ENCODE measurements at places on chromosomes 13 and 19.

GRCh38 chr19:49691243-49692146 lies 579 bp downstream of the CPT1C start:
- DNase-seq = no peak

- no peak for DNase-seq
Observed at GRCh38 chr19:10884274-10884673, 12.9 kb downstream of the CARM1 start.

DNA sequence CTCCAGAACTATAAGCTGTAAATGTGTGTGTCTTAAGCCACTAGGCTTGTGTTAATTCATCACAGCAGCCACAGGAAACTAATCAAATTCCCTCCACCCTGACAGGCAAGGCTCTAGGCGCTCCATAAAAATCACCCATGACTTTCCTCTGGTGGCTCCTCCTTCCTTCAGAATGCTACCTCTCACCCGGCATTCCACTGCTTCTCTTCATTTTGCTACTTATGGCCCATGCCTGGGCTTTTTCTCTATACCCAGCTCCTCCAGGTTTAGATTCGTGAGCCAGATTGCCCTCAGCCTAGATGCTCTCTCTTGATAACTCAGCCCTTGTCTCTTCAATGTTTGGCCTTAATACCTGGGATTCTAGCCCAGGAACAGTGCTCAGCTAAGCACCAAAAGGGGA lies 36.4 kb upstream of the MBNL2 start:
- DNase-seq = no peak

DNA sequence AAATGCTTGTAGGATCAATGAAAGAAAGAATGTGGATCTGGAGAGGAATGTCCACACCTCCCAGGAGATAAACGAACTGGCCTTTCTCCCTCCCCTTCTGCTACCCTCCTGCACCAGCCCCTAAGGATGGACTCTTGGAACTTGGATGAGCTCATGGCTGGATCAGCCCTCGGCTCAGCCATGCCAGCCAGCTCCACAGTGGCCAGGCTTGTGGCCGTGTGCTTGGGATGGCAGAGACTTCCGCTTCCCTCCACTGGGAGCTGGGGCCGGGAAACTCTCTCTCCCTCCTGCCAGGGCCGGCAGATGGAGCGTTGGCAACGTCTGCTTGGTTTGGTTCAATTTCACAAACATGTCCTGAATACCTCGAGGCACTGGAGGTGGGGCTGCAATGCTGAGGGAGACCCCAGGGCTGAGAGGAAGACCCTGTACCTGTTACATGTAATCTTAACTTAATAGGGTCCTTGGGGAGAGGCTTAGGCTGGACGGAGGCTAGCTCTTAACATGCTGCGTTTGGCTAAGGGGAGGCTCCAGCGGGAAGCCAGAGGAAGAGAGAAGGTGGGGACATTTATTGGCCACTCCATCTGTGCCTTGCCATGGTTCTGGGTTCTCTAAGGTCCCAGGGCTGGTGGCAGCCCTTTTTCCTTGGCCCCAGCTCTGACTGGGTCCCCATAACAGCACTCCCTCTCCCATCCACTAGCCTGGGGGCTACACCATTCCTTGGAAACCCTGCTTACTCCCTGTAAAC lies 152.5 kb downstream of the IER2 start:
- no peak for DNase-seq

GRCh38 chr13:58461217-58461616 lies 829.7 kb downstream of the PCDH17 start:
- DNase-seq = no peak

- no peak for DNase-seq
Observed at GRCh38 chr19:19319732-19320360, 463 bp downstream of the SUGP1 start.

GRCh38 chr13:46961719-46962118 lies 64.9 kb upstream of the HTR2A start:
- no peak for DNase-seq

- no peak for DNase-seq
Observed at GRCh38 chr13:114282041-114282670, 755 bp downstream of the UPF3A start.

GRCh38 chr13:86085890-86086289 lies 286.7 kb upstream of the SLITRK6 start:
- DNase-seq = no peak

- no peak for DNase-seq
Observed at GRCh38 chr13:37023871-37024270, 23.3 kb downstream of the EXOSC8 start.

DNA sequence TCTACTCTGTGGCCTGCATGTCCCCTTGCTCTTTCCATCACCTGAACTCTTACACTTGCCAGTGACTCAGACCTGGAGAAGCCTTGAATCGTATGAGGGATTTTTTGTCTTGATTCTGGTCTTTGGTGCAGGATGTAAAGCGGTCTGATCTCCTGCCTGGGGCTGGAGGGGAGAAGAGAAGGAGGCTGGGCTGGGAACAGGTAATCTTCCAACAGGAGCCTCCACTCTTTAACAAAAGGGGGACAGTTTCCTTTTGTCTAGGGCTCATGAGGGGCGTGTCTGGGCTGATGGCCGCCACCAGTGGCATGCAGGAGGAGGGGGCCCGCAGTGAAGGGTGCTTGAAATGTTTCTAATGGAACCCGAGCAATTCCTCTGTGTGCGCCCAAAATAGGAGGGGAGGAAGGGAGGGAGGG lies 24.7 kb downstream of the NFIX start:
- DNase-seq = no peak

- DNase-seq = no peak
Observed at GRCh38 chr13:99307648-99308339, 595 bp upstream of the GPR183 start.

DNA sequence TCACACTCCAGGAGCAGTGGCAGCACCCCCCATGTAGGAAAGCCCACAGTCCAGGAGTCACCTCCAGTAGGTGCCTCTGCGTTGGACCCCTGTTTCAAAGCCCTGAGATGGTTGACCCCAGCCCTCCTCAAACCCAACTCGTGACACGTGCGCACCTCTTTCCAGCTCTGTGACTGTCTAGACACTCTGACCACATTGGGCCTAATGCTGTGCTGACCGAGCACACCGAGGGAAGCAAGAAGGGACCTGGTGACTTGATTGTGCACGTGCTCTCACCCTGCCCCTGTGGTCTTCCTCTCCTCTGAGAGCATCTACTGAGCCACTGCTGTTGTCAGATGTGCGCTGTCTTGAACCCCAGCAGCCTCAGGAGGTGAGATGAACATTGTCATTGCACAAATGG lies 22.9 kb upstream of the SLC35E1 start:
- no peak for DNase-seq

GRCh38 chr13:28267497-28267896 lies 129.2 kb downstream of the PAN3 start:
- DNase-seq = no peak
